ENCODE measurements at places on chromosomes 2 and 18.

GRCh38 chr2:67165523-67165990 is 231.6 kb upstream of the ETAA1 start:
- no peak for DNase-seq

- no peak for DNase-seq
Measured at GRCh38 chr2:45210462-45211195, 201.4 kb upstream of the SIX2 start.

DNA sequence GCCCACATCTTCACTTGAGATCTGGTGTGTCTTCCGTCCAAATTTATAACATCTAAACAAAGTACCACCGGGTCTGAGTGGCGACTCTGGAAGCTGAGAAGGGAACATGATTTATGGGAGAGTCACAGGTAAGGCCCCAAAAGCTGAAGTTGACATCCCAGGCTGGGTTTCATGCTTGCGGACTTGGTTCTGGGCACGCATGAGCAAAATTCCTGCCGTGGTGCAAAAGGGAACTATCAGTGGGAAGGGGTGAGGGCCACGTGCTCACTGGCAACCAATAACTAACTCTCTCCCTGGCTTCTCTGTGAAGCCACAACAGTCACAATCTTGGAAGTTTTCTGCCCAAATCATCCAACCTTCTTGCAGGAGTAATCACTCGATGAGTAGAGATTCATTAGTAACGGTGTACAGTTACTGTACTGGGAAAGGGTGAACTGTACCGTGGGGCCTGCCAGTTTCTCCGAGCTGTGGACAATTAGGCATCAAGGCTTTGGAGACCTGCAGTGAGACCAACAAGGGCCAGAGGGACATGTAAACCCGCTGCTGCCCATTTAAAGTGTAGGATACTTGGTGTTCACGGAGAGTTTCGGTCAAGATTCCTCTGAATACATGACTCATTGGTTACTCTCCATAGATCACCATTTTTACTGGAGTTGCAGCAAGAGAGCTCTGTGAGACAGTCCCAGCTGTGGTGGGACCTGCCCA is 69.4 kb upstream of the ASB18 start:
- DNase-seq, result no peak

- no peak for DNase-seq
Measured at GRCh38 chr2:88464153-88464552, 11.7 kb upstream of the FOXI3 start.

DNA sequence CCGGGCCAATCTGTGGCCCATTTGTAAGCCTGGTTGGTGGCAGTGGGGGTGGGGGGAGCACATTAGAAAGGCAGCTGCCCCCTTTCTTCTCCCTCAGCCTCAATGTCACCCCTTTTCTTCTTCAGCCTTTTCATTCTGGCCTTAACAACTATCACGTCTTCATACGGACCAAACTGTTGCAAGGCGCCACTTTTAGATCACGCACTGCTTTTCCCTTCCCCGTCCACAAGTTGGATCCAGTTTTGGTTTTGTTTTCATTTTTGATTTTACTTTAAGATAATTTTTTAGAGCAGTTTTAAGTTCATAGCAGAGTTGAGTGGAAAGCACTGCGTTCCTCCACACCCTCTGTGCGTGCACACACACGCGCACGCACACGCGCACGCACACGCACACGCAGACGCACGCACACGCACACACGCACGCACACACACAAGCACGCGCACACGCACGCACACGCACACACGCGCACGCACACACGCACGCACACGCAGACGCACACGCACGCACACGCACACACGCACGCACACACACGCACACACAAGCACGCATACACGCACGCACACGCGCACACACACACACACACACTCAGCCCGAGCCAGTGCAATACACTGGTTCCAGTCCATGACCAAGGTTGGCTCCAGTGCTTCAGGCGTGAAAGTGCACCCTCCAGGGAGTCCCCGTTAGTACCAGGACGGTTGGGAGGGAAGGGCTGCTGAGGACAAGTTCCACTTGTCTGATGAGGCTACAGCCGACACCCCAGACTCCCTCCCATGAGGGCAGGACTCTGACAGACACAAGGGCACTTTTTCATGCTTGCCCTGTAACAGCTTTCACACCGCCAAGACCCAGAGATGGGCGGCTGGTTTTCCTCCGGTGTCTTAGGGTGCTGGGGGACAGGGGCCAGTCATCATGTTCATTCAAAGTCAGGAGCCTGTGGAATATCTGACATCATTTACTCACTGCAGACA is 22.4 kb downstream of the FBLN7 start:
- DNase-seq, result no peak

- DNase-seq, result no peak
Measured at GRCh38 chr2:96824079-96824870, 8.2 kb downstream of the CNNM3 start.

GRCh38 chr18:59149007-59149406 is 9.3 kb downstream of the SEC11C start:
- no peak for DNase-seq

DNA sequence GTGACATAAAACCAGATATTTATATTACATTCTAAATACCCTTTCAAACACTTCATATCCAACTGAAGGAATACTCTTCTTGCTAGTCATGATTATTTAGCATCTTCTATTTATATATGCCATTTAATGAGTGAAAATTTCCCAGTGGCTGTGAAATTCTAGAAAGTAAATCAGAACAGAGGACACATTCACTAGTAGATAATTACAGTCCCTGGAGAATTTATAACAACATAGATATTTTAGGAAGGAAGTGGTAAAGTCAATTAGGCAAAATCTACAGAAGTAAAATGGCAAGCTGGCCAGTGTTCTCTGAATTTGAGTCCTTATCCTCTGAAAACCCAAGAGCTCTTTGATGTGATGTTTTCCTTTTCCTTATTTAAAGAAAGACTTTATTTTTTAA is 121.8 kb downstream of the PMAIP1 start:
- DNase-seq, result no peak

- no peak for DNase-seq
Measured at GRCh38 chr2:2823061-2823753, 492.1 kb upstream of the MYT1L start.

DNA sequence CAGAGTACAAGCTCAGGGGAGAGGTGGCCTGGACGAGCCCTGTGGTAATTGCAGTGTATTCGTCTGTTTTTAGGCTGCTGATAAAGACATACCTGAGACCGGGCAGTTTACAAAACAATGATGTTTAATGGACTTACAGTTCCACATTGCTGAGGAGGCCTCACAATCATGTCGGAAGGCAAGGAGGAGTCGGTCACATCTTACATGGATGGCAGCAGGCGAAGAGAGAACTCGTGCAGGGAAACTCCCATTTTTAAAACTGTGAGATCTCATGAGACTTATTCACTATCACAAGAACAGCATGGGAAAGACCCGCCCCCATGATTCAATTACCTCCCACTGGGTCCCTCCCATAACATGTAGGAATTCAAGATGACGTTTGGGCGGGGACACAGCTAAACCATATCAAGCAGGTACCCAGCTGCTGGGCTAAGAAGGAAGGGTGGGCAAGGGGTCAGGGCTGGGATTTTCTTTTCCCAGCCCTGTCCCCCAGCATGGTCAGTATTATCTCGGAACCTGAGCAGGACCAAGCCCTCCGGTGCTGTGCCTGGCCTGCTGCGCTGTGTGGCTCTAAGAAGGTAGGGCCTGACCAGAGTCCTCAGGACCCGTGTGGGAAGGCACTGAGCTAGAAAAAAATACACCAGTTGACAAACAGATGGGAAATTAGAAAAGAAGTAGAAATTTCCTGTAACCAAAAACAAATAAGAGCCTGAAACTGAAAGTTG is 78.6 kb upstream of the SH3BP4 start:
- DNase-seq, result no peak

DNA sequence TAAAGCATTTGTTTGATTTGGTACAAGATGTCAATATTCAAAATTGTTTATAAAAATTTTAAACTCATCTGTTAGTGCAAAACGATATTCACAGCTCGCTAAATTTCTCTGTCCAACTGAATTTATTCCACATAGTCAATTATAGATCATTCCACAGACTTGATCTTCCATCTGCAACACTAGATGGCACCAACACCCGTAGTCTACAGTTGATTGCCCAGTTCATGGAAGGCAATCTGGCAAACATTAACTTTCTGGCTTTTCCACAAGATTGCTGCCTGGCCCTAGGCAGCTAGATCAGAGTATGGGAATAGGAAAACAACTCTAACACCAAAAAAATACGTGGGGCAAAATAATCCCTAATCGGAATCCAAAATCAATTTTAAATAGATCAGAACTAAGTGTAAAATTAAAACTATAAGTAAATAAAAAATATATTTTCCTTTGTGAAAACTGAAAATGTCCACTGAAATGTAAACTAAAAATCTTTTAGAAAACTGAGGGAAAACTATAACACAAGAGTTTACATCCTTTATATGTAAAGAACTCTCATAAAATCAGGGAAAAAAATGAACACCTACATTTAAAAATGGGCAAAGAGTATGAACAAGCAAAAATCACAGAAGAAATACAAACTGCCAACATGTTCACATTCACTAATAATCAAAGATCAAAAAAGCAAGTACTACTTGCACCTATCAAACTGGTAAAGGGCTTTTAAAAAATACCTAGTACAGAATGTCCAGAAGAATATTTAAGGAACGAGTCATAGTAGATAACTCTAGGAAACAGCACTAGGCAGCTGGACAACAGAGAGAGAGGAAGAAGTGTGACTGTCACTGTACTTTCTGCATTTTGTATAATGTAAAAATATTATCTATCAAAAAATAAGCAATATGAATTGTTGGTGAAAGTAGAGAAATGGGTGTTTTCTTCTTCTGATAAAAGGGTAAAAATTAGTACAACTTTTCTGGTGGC is 35.0 kb downstream of the RTN4 start:
- DNase-seq, result no peak

GRCh38 chr18:59575995-59576394 is 121.2 kb downstream of the CCBE1 start:
- no peak for DNase-seq

DNA sequence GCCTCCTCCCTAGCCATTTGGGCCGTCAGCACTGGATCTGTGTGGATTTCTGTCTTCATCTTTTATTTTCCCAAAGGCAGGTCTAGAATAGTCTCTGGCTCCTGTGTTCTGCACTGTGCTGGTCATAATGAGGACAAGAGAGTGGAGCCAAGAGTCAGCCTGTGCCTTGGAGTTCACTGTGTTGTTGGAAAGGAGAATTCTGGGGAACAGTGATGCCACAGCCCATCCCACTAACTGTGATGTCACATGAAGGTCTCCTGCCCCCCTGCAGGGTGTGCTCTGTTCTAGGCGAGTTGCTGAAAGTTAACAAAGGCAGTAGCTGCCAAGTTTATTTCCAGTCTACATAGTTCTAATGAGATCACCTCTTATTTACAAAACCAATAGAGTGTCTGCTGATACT is 248.5 kb downstream of the TPGS2 start:
- DNase-seq, result no peak

DNA sequence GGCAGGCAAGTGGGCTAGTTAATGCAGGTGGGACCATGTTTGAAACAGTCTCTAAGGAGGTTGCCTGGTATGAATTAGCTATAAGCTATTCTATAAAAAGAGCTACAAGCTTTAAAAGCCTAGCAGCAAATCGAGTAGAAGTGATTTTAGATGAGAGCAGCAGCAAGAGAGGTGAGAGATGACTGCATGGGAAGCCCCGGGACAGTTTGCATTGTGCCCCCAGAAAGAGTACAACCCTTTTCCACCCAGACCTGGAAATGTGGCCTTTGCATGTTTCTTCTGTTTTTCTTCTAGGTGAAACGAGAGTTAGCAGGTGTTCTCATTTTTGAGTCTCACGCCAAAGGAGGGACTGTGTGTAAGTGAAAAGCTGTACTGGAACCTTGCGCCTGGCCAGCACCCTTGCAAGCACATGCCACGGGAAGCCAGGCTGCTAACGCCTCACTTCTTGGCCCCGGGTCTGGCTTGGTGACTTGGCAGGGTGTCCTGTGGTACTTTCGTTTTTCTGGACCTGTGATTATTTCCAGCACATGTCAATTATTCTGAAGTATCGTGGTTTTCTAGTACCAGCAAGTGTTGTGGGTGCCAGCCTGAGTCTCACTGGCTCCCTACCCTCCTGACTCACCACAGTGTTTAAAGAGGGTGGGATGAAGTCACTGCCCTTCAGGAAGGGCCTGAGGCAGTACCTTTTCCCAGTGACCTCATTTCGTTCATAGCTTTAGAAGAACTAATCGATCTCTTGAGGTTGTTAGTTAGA is 90.3 kb upstream of the MAP3K20 start:
- DNase-seq, result no peak

DNA sequence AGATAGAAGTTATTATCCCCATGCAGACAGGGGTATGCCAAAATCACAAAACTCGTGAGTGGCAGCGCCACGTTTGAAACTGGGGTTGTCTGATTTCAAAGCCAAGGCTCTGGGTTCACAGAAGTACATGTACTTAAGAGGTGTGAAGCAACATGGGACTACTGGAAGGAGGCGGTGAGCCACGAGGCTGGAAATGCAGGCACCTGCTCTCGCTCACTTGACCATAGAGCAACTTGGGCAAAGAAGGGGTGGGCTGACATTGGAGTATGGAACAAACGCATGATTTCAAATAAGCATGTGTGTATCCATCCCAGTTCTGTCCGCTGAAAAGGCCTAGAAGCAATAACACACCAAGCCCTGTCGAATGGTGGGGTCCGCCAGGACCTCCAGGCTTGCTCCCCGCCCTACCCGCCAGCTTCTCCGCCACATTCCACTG is 593 bp upstream of the ACTR2 start:
- no peak for DNase-seq

GRCh38 chr2:152715854-152716428 is 1.3 kb downstream of the PRPF40A start:
- no peak for DNase-seq

- no peak for DNase-seq
Measured at GRCh38 chr2:216546641-216547403, 48.2 kb downstream of the RPL37A start.

DNA sequence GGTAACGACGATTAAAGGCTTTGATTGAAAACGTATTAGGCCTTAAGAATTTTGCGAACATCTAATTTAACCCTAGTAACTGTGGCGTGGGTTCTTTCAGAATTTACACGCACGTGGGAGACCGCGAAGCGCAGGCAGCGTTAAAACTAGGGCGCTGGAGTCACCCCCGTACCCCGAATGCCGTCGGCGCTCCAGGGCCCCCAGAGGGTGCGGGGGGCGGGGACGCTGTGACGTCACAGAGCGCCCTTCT is 673 bp upstream of the SMCHD1 start:
- no peak for DNase-seq

DNA sequence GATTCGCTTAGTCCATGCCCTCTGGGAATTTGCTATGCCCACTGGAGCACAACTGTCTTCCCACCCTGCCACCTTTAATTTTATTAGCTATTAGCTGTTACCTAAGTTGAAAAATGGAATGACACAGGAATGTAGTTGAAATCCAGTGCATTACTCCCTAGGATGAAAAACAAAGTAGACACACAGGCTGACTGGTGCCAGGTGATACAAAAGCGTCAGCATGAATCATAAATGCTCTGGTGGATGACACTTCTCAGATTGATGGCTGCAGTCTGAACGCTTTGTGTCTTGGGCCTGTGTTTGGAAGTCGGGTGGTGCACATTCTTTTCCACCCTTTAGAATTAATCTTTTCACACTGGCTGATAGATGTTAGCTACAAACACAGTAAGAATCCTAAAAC is 802.0 kb downstream of the DCC start:
- no peak for DNase-seq

GRCh38 chr2:85390941-85391669 is 19.1 kb downstream of the CAPG start:
- DNase-seq, result no peak
